ENCODE measurements at places on chromosomes 1 and 21. TPM values are rescaled to one million over a fixed set of nuclear protein-coding genes. Genes with fewer than 3 reads are reported as not detected.

- no peak for DNase-seq
Measured at GRCh38 chr1:234988536-234988935, 140.1 kb downstream of the TOMM20 start.

DNA sequence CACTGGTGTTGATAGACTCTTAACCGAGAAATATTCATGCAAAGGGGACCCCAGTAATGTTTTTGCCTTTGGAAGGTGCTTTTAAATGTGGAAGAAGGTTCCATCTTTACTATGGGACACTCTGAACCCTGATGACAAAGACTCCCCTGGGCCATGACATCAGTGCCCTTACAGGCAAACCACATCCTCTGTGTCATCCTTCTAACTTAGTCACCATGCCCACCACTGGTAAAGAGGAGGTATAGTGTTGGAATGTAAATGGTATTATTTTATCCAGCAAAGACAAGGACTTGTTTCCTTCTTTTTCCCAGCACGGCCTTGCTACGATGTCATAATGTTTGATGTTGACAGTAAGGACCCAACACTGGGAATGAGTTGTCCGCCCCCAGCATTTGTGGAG, 12.6 kb downstream of the METTL13 start:
- DNase-seq: peak; percentile 3

GRCh38 chr1:48003741-48004531, 6.8 kb upstream of the TRABD2B start:
- DNase-seq: no peak

DNA sequence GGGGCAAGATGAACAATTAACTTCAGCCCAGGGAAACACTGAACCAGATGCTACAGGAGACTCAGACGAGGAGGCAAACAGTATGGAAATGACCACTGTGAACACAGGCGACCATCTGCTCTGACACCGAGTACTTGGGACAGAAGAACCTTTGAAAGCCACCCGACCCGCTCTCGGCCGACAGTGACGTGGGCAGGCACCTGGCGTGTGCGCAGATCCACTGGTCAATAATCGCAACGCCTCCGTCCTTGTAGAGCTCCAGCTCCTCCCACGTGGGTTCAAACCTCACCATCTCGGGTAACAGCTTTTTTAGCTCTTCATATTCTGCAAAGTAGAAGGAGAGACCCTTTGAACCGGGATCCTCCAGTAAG, 20.3 kb downstream of the POFUT2 start:
- DNase-seq: no peak

DNA sequence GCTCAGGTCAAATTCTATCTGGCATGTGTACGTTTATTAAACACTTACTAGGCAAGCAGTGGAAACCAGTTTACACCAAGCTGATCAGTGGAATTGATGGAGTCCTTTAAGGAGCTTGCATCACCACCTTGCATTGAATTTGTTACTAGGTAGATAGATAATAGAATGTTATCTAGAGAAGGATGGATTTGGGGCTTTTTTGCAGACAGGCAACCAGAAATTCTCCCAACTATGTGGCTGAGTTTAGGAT, 44.9 kb downstream of the HHAT start:
- DNase-seq: no peak

DNA sequence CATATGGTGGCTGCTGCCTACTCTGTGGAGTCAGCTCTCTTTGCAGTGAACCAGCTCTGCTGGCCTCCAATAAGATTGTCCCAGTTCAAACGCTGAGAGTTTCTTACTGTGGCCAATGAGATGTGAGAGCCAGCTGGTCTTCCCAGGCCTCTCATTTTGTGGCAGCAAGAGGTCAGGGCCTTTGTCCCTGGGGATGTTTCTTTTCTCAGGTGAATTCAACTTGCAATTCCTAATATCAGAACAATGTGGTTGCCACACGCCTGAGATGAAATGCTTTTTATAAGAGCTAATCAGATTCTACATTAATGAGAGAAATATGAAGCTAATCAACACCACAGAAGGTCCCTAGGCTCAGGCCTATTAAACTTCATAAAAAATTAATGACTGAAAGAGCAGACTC, 660.1 kb upstream of the CAMK1G start:
- DNase-seq: no peak

DNA sequence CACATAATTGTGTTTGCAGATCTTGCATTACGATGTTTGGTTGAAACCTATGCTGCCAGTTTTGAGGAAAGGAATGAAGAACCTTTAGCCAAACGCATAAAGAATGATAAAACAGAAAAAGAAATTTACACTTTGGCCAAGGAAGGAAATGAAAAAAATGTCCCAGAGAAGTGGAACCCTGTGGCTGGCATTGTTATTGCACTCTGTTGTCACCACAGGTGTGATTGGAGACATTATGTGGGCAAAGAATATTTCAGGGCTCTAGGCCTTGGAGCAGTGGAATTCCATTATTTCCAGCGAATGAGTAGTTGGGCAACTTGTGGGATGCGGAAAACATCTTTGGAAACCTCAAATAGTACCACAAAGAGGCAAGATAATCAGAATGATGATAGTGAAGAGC, 14.9 kb downstream of the TRMT13 start:
- no peak for DNase-seq

- no peak for DNase-seq
Measured at GRCh38 chr21:45086337-45086958, 12.1 kb downstream of the ADARB1 start.

- no peak for DNase-seq
Measured at GRCh38 chr1:1330366-1331067, 563 bp upstream of the TAS1R3 start.

- no peak for DNase-seq
Measured at GRCh38 chr1:119245881-119246280, 105.4 kb upstream of the WARS2 start.

DNA sequence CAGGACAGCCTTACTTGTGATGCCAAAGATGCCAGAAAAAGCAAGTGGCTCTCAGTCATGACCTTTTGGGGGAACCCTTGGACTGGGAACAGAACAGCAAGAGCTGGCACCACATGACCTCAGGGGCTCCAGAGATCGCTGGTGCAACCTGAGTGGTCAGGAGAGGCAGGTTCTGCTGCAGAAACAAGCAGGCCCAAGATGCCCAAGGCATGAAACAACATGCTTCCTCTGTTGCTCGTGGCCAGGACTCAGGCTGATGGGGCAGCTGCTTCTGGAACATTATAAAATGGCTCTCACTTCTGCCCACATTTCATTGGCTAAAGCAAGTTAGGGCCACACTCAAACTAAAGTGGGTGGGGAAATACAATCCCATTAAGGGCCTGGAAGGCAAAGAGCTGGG, 17.7 kb upstream of the CLSTN1 start:
- no peak for DNase-seq

GRCh38 chr1:211361202-211361601, 34.6 kb downstream of the TRAF5 start:
- no peak for DNase-seq

DNA sequence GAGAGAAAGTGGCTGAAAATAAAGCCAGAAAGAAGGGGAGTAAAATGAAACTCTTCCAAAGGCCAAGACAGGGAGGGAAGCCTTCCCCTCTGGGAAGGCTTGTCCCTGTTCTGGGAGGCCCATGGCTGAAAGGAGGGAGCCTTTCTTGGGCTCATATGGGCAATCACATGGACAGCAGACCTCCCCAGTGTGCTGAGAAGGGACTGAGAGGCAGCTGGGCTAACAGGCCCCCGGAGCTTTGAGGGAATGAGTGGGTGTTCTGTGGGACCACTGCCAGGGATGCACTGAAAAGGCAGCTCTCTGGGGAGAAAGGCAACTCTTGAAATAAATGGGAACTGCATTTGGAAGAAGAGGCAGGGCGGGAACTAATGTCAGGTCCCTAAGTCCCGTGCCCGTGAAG, 39.1 kb downstream of the KANK4 start:
- DNase-seq: no peak

DNA sequence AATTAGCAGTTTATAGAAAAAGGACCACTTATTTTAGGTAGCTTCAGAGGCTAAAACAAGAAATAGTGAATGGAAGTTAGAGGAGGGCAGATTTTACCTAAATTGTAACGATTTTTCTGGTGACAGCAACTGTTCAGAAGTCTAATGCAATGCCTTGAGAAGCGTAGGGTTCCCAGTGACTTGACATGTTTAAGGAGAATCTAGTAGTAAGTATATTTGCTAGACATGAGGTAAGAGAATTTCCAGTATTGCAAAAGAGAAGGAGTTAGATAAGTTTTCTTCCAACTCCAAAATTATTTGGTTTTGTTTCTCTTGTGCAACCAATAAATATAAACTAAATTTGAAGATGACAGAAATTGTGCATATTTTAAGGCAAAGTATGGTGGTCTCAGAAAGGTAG, 140.0 kb downstream of the SMYD3 start:
- DNase-seq: no peak

DNA sequence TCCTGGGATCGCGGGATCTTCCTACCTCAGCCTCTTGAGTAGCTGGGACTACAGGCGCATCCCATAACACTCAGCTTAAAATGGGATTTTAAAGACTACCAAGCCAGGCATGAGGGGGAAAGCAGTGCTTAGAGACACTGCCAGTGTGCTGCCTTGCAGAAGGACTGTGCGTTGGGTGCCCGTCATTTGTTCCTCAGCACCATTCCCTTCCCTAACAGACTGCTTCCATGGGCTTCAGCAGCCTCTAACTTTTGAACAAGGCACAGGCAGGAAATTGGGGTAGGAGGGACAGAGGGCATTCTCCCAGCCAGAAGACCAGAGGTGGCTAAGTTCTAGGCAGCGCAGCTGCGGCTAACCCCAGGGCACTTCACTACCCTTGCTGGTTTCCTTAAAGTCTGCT, 73.9 kb upstream of the USP24 start:
- no peak for DNase-seq

DNA sequence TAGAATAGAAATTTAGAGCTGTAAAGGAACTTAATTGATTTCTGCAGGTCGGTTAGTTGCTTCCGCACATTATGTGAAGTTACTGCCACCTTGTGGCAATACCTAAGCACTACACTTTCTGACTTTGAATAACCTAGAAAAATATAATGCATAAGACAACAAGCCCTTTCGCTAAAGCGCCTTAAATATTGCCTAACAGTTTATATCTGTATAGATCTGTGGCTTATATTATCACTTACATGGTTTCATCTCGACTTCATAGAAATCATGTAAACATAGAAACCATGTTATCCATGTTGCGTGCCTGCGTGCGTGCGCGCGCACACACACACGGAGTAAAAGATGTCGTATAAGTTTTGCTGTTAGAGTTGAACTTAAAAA, 10.9 kb upstream of the IFI16 start:
- peak; percentile 40 for DNase-seq

GRCh38 chr1:174652569-174653280, 205.0 kb downstream of the GPR52 start:
- DNase-seq: peak; percentile 5

- DNase-seq: no peak
Measured at GRCh38 chr1:19072285-19072981, 116.0 kb upstream of the IFFO2 start.

The OR10Z1 gene
- polyA plus RNA-seq: not detected

The PLPPR5 gene
- polyA plus RNA-seq: not detected

The SIM2 gene
- 0.36 TPM for polyA plus RNA-seq

The PEX19 gene
- polyA plus RNA-seq: 48.3 TPM

The DYNLT5 gene
- polyA plus RNA-seq: not detected

The CDCA8 gene
- 24.1 TPM for polyA plus RNA-seq

The AQP10 gene
- polyA plus RNA-seq: 0.30 TPM

All from HepG2 (cell line).